ENCODE measurements at places on chromosomes 1 and 21. TPM values are rescaled to one million over a fixed set of nuclear protein-coding genes. Genes with fewer than 3 reads are reported as not detected.

Gene ZFYVE9
- total RNA-seq = 14.2 TPM

Gene ZSCAN20
- total RNA-seq = 6.7 TPM

Gene UBL4B
- total RNA-seq = not detected

Gene LIN9
- total RNA-seq = 5.6 TPM

Gene TNFSF4
- total RNA-seq = 3.3 TPM

Gene TRNP1
- 66.3 TPM for total RNA-seq

Gene OLIG2
- total RNA-seq = not detected

Gene ALG14
- 1.2 TPM for total RNA-seq

Gene FABP3
- total RNA-seq = not detected

Gene PLA2G2A
- total RNA-seq = not detected
